Upper lobe of right lung (tissue), 1 donor: ENCODE measurements at places on chromosomes 2 and 18.

GRCh38 chr18:63267975-63268721 is 51.4 kb downstream of the BCL2 start:
- H3K4me1 ChIP-seq: peaks cover 23% of the 10 kb centered on the region
- no peaks in the 10 kb centered on the region for H3K36me3 ChIP-seq
- H3K27me3 ChIP-seq: no peaks in the 10 kb centered on the region
- DNase-seq: no peak
- no peak overlapping the region for H3K4me3 ChIP-seq

- H3K27ac ChIP-seq: no peak overlapping the region
- no peak for DNase-seq
- H3K27me3 ChIP-seq: no peaks in the 10 kb centered on the region
- no peaks in the 10 kb centered on the region for H3K4me1 ChIP-seq
Observed at GRCh38 chr2:231336700-231337099, 58.8 kb upstream of the B3GNT7 start.

- DNase-seq: no peak
- no peaks in the 10 kb centered on the region for H3K36me3 ChIP-seq
- H3K27ac ChIP-seq: no peak overlapping the region
- H3K27me3 ChIP-seq: no peaks in the 10 kb centered on the region
- no peak overlapping the region for H3K4me3 ChIP-seq
Observed at GRCh38 chr2:52934323-52934898, 833.2 kb upstream of the CHAC2 start.

- H3K4me1 ChIP-seq: no peaks in the 10 kb centered on the region
- no peaks in the 10 kb centered on the region for H3K36me3 ChIP-seq
- H3K27me3 ChIP-seq: peaks cover 5% of the 10 kb centered on the region
- no peak for DNase-seq
Observed at GRCh38 chr2:26519396-26520147, 41.6 kb upstream of the OTOF start.

- H3K36me3 ChIP-seq: peaks cover 55% of the 10 kb centered on the region
- no peaks in the 10 kb centered on the region for H3K27me3 ChIP-seq
- no peak overlapping the region for H3K27ac ChIP-seq
- H3K4me3 ChIP-seq: no peak overlapping the region
- H3K4me1 ChIP-seq: no peaks in the 10 kb centered on the region
Observed at GRCh38 chr2:201018636-201019035, 52.8 kb downstream of the HYCC2 start.

DNA sequence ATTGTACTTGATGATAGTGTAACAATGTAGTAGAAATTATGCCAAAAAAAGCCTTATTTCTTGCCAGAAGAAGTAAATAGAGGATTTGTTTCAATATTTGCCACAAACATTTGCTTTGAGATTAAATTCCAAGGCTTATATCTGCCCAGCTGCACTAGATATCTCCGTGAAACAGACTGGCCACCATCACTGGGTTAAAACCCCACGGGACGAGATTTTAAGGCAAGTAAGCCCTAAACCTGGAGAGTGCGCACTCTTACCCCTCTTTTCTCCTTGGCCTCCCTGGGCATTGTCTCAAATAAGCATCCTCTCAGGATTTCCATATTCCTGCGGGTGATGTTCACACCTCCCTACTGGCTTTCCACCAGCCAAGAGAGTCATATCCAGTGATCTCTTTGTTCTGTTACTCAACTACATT is 334.4 kb downstream of the AGPS start:
- no peak for DNase-seq
- no peaks in the 10 kb centered on the region for H3K4me1 ChIP-seq
- H3K4me3 ChIP-seq: no peak overlapping the region
- no peak overlapping the region for H3K27ac ChIP-seq

- H3K27ac ChIP-seq: no peak overlapping the region
- H3K4me3 ChIP-seq: no peak overlapping the region
- H3K4me1 ChIP-seq: peaks cover 9% of the 10 kb centered on the region
- no peaks in the 10 kb centered on the region for H3K27me3 ChIP-seq
- no peaks in the 10 kb centered on the region for H3K36me3 ChIP-seq
- DNase-seq: no peak
Observed at GRCh38 chr2:200302940-200303727, 3.4 kb upstream of the SPATS2L start.

DNA sequence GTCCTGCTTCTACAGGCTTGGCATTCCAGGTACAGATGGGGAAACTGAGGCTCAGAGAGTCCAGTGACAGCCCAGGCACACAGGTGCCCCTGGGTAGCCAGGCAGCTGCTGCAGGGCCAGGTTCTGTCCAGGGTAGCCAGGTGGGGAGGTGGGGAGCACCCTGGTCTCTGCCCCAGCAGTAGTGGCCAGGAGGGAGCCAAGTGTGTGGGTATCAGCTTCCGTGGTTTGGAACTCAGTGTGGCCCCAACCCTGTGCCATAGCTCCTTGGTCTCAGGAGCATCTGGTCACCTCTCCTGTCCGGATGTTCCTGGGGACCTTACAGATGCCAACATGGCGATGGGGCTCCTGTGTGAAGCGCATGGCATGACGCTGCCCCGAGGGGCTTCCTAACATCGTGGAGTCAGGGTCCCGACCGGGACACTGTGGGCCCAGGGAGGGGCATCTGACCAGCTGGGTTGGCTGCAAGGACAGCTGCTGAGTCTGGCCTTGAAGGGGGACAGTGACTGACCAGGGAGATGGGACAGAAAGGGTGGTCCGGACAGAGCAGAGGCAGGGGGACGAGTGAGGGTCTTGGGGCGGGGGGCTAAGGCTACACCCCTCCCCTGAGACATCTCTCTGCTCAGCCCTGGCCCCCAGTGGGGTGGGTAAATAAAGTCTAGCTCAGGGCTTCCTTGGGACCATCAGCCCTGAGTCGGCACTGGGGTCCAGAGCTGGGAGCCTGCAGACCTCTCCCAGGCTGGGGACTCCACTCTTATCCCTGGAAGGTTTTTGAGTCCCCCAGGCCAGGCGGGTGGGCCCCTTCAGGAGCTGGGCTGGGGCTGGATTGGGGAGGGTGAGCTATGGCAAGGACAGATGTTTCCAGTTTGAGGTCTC is 76.0 kb upstream of the SMAD7 start:
- no peak overlapping the region for H3K27ac ChIP-seq
- no peaks in the 10 kb centered on the region for H3K4me1 ChIP-seq
- H3K27me3 ChIP-seq: no peaks in the 10 kb centered on the region
- DNase-seq: peak; percentile 52
- H3K36me3 ChIP-seq: no peaks in the 10 kb centered on the region

DNA sequence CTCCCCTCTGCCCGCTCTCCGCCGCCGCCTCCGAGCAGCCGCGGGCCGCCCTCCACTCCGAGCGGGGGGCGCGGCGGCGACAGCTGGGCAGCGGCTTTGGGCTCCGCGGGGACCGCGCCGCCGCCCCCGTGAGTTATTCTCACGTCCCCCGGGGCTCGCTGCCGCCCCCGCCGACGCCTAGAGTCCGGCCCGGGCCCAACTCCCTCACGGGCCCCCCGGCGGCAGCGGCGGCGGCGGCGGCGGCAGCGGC is 645 bp downstream of the MIB1 start:
- H3K36me3 ChIP-seq: no peaks in the 10 kb centered on the region
- no peak for DNase-seq
- H3K4me1 ChIP-seq: peaks cover 17% of the 10 kb centered on the region
- H3K27me3 ChIP-seq: no peaks in the 10 kb centered on the region
- peak overlapping the region; percentile 93 for H3K27ac ChIP-seq

DNA sequence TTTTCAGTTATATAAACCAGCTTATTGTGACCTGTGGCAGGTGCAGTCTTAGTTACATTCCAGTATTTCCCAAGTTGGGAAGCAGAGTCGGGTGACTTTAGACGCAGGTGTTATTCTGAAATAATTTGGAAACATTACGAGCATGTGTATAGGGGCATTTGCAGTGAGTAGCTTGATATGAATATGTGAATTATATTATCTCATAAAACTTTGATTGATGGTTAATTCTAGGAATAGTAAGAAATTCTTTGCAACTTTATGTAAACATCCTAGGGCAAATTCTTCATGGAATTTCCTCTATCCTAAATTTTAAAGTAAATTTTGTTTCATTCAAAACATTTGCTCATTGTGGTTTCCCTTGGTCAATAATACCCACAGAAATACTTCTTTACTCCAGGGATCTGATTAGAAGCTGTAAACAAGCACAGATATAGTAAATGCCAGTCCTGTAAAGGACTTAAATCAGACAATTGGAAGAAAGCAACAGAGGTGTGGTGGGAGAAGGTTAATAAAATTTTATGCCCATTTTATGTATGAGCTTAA is 580.6 kb upstream of the CDH2 start:
- no peak overlapping the region for H3K27ac ChIP-seq
- no peaks in the 10 kb centered on the region for H3K27me3 ChIP-seq
- no peaks in the 10 kb centered on the region for H3K36me3 ChIP-seq

DNA sequence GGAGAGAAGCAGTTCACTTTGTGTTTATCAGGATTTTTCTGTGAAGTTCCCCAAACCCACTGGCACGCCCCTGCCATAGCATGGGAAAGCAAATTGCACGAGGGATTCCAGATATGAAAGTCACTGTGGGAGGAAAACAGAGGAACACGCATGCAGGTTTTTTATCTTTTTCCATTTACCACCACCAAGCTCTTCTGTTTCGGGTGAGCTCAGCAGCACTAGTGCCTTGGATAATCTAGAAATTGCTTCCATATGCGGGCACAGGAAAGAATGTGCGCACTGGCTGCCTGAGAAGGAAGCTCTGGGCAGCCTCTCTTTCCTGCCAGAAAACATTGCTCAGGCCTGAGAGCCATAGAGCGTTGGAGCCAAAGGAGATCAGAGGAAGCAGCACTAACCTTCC is 65.9 kb upstream of the WIPF1 start:
- no peak overlapping the region for H3K4me3 ChIP-seq
- no peaks in the 10 kb centered on the region for H3K36me3 ChIP-seq
- no peaks in the 10 kb centered on the region for H3K27me3 ChIP-seq
- DNase-seq: no peak

- H3K4me3 ChIP-seq: no peak overlapping the region
- H3K27me3 ChIP-seq: no peaks in the 10 kb centered on the region
- no peak for DNase-seq
Observed at GRCh38 chr18:58025733-58026132, 18.3 kb upstream of the NEDD4L start.

GRCh38 chr2:10120877-10121574 is 1.5 kb upstream of the RRM2 start:
- no peaks in the 10 kb centered on the region for H3K36me3 ChIP-seq
- peaks cover 24% of the 10 kb centered on the region for H3K4me1 ChIP-seq
- peaks cover 11% of the 10 kb centered on the region for H3K27me3 ChIP-seq
- H3K27ac ChIP-seq: peak overlapping the region; percentile 49
